ENCODE measurements at places on chromosomes 6 and 20.

DNA sequence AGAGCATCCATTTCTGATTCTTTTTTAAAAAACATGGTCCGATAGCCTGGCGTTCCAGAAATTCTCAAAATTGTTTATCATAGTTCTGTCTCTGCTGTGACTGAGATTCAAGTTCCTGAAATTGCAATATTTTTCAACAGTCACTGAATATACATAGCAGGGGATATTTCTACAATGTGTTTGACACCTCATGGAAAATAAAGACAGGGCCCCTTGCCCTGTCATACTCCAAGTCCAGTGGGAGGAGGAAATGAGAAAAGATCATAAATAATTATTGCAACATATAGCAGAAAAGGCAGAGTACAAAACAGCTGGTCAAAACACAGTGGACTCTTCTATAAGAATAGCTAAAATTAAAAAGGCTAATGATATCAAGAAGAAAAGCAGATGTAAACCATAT is 234.8 kb upstream of the SPTLC3 start:
- no peak for DNase-seq

DNA sequence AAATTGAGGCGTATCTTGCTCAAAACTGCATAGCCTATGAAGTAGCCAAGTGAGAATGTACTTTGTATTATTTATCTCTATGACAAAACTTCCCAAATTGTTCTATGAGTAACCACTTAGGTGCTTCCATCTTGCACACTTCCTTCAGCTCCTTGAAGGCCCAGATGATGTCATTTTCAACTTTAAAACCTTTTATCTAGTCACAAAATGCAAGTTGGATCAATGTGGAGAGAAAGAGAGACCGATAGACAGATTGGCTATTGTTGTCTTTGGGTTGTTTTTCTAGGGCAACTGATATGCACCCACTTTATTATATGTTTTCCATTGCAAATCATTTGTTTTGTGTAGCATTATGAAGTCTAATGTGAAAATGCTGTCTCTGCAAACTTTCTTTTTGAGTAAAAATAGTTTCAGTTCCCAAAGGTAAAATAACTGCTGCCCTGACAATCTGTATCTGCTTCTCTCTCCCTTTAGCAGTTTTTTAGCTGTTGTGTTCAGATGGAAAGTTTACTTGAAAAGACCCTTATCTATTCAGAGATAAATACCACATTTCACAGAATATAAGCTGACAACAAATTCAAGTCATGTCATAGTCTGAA is 73.7 kb upstream of the CITED2 start:
- DNase-seq: no peak

GRCh38 chr6:125245109-125245508 is 56.7 kb downstream of the HDDC2 start:
- DNase-seq: no peak

DNA sequence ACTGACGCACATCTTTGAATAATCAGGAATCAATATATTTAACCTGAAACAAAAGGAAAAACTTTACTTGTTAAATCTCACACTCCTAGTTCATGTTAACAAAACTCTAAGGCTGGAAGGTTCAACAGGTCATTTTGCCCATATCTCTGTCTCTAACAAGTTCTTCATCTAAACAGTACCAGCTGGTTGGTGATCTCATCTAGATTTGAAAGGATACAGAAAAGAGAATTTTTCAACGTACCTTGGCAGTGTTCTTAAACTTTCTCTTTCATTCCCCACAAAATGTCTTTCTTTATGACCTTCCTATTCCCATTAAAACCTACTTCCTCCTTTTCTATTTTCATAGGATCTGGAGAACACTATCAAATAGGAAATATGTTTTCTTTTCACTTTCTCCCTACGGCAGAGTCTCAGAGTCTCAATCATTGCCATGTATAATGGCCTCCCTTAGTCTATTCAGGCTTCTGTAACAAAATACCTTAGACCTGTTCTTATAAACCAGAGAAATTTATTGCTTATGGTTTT is 111.3 kb downstream of the TBX18 start:
- DNase-seq: no peak

GRCh38 chr20:1895674-1896483 is 672 bp downstream of the SIRPA start:
- DNase-seq: no peak

- DNase-seq: no peak
Measured at GRCh38 chr6:149471801-149472200, 13.0 kb downstream of the ZC3H12D start.

GRCh38 chr6:3036861-3037637 is 31.2 kb upstream of the RIPK1 start:
- no peak for DNase-seq

DNA sequence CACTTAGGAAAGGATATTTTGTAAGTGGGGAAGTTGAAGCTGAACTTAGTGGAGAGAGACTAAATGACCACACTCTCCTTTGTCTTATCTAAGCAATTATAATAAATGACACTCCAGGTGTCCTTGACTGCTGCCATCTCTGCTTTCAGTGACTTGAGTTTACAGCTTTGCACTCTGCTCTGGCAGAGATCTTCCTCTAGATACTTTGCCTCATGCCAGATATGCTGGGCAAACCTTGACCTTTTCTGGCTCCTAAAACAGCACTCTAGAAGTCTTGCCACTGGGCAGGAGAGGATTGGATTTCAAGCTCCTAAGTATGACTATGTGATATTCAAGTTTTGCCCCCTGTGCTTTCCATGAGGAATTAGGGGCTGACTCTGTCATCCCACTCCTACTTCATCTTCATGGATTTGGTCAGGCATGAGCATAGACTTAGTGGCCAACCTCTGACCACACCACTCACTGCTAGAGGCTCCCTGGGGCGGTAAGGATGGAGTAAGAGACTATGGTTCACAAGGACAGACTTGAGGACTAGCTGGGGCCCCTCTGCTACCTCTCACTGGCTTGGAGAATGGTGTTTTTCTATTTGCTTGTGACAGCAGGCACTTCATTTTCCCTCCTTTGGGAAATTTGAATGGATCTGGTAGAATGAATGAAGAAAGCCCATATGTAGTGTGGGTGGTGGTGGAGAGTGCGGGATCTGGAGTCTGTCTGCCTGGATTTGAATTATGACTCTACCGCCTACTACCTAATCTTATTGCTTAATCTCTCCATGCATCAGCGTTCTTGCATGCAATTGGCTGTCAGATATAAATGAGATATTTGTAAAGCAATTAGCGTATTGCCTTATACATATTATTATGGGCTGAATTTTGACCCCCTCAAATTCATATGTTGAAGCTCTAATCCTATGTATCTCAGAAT is 191.4 kb downstream of the REV3L start:
- DNase-seq: no peak

GRCh38 chr20:19026121-19026878 is 186.1 kb upstream of the SLC24A3 start:
- DNase-seq: no peak

- no peak for DNase-seq
Measured at GRCh38 chr6:17705428-17705777, 1.3 kb downstream of the NUP153 start.

GRCh38 chr6:73024598-73024997 is 200.7 kb downstream of the KHDC1L start:
- DNase-seq: no peak

DNA sequence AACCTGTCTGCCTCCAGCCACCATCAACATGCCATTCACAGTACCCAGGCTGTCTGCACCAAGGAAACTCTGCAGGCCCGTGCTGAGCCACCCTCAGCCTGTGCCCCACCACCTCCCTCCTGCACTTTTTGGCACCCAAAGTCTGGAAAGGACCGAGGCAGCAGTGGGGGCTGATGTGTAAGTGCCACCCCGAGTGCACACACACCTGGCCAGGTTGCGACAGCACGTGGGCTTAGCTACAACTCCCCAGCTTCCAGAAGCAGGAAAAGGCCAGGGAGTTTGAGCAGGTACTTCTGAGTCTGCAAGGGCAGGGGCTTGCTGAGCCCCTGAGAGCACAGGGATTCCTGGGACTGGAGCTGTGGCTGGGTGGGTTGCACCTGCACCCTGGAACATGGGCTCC is 303.3 kb upstream of the OPRM1 start:
- DNase-seq: no peak

- DNase-seq: no peak
Measured at GRCh38 chr20:64062276-64062595, 762 bp upstream of the TCEA2 start.

DNA sequence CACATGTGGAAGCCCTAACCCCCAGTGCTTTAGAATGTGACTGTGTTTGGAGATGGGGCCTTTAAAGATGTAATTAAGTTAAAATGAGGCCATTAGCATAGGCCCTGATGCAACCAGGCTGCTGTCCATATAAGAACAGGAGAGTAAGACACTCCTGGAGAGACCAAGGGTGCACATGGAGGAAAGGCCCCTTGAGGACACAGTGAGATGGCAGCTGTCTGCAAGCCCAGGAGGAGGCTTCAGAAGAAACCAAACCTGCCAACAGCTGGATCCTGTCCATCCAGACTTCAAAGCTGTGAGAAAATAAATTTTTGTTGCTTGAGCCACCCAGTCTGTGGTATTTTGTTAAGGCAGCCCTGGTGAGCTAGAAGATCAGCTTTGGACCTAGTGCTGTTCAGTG is 16.8 kb upstream of the SNRPB2 start:
- no peak for DNase-seq

DNA sequence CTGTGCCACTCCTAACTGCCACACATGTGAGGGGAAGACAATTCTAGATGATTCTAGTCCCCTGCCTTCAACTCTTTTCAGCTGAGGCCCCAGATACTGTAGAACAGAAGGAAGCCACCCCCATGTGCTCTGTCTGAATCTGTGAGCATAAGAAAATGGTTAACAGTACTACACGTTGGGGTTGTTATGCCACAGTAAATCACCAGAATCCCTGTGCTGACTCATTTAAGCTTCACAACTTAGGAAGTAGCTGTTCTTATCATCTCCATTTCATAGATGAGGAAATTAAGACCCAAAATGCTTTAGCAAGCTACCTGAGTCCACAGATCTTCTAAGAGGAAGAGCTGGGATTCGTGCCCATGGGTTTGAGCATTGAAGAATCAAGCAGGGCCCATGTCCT is 27.4 kb upstream of the SCRT2 start:
- no peak for DNase-seq

GRCh38 chr20:527571-527886 is 16.1 kb downstream of the CSNK2A1 start:
- no peak for DNase-seq

DNA sequence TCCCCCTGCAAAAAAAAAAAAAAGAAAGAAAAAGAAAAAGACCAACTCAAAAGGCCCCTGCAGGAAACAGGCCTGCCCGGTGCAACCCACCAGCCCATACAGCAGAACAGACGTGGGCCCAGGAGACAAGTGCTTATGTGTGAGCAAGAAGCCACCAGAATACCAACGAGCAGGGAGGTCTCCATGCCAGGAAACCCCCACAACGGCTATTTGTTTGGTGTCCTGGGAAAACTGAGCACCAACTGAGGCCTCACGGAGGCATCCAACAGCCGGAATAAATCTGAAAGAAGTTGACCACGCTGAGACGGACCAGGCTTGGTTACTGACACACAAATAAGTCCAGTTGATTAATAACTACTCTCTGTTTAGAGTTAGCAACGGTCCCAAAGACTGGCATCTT is 29.7 kb downstream of the PTPRT start:
- no peak for DNase-seq

DNA sequence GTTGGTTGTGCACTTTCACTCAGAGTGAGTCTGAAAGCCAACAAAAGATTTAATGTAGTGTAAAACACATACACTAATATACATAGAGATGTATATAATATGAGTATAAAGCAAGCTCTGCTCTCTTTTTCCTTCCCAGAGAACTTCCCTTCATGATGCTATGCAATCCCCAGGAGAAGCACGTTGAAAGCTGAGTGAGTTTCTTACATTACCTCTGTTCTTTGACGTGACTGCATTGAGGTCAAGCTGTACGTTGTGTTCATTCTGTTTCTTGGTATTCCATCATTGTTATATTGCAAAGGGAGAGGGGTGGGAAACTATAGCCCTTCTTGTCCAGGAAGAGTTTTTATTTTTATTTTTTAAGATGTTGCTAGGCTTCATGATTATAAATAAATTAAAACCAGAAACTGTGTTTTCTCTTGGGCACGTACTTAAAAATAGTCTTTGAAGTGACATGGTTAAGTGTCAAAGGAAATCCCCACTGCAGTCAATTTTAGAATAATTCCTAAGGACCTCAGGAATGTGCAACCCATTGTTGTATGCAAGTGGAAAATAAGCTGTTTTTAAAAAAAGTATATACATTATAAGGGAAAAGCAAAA is 651.0 kb downstream of the CD109 start:
- DNase-seq: no peak

- DNase-seq: no peak
Measured at GRCh38 chr6:90303039-90303438, 6.4 kb upstream of the BACH2 start.

GRCh38 chr6:20335872-20336271 is 65.8 kb upstream of the E2F3 start:
- no peak for DNase-seq

DNA sequence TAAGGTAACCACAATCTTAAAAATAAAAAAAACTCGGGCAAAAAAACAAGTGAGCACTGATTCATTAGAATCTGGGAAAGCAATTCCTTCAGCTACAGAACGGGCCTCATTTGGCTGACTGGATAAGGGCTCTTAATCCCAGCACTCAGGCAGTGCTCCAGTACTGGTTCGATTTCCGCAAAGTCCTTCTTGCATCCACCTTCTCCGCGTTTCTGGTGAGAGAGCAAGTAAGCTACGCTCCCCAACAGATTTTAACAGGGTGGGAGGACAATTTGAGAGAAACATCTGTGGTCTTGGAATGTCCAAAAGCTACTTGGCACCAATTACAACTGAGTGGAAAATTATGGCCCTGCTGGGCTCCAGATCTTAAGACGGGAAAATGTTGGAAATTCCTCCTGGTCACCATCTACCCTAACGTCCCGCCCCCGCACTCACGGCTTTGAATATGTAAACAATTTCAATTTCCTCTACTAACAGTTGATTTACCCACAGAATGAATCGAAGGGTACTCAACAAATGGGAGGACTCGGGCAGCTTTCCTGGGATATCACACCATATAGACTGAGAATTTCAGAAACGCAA is 18.1 kb upstream of the ZSCAN9 start:
- no peak for DNase-seq

DNA sequence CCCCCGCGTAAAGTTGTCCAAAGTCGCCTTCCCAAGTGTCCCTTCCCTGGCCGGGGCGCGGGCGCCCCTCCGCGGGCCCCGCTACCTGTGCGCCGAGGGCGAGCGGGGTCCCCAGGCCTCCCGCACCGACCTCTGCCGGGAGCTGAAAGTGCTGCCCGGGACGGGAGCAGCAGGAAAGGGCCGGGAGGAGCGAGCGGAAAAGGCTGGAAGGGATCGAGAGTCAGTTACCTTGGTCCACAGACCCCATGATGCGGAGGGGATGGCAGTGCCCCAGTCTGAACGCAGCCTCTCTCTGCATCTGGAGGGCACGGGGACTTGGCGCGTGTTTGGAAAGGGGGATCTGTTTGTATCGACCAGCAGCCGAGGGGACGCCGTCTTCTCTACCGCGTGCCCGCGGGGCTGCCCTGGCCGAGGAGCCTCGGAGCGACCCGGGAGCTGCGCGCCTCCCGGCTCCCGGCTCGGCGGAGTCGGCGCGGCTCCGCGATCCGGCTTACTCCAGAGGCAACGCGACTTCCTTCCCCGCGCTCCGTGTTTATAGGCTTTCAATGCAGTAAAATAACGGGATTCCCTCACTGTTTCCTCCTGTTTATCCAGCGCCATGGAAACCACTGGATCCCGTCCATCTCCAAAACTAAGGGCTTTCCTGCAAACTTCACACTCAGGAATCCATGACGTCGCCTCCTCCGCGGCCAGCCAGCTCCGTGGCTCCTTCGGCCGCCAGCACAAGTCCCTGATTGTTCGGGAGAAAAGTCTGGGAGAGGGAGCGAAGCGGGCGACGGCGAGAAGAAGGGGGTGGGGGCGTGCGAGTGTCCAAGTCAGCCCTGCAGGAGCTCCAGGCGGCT is 20.0 kb upstream of the NFATC2 start:
- DNase-seq: peak; percentile 10
